ENCODE measurements at places on chromosomes 7 and 10.

- DNase-seq: no peak
Measured at GRCh38 chr7:91266067-91266688, 1.9 kb downstream of the FZD1 start.

DNA sequence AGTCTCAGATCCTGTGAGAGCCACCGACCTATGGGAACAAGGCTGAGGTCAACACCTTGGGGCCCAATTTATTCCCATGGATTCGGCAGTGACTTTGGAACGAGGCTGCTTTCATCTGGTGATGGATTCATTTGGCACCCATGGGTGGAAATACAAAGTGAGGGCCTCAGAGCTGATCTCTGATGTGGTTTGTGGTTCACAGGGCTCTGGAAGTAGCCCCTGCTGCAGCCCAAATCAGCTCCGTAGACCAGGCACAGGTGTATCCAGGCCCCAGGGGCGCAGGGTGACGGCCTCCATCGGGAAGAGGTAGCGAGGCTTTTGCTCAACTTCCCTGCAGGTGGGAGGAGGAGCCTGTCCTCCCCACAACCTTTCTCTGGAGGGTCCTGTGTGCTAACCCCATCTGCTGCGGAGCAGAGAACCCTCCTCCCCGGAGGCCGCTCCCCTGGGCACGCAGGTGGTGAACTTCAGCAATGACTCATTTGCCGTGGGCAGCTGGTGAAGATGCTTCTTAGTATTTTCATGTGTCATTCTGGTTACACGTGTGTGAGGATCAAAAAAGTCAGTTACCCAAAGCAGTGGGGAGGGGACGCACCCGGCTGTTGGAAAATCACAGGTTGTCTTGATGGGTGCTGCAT lies 7.5 kb upstream of the JAKMIP3 start:
- DNase-seq: no peak

DNA sequence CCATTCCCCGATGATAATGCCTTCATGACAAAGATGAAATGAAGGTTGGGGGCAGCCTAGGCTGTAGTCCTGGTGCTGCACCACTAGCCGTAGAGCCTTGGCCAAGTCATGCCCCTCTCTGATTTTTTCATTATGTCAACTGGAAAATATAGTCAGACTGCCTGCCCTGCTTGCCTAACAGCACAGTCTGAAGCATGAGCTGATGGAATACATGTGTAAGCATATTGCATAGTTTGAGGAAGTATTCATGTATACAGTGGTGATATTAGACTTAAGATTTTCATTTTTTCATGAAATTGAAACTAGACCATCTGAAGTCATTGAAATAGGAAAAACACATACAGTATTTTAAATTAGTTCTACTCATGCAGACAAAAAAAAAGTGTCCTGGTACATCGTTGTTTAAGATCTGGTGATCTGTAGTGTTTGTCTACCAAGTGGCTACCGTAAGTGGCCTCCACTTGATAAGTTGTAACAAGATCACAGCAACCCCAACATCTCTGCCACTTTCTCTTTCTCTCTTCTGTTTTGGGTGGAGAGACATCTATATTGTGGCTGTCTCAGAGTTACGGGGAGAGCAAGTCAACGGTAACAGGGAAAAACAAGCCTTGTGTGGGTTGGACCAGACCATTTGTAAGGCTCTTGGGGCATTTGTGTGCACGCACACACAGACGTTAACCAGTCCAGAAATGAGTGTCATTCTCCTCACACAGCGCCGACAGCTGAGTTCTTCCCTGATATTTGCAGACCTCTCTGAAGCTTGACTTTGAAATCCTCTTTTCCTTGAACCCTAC lies 716.6 kb upstream of the GALNT17 start:
- no peak for DNase-seq

GRCh38 chr7:103944230-103944900 lies 45.1 kb downstream of the RELN start:
- peak; percentile 85 for DNase-seq

DNA sequence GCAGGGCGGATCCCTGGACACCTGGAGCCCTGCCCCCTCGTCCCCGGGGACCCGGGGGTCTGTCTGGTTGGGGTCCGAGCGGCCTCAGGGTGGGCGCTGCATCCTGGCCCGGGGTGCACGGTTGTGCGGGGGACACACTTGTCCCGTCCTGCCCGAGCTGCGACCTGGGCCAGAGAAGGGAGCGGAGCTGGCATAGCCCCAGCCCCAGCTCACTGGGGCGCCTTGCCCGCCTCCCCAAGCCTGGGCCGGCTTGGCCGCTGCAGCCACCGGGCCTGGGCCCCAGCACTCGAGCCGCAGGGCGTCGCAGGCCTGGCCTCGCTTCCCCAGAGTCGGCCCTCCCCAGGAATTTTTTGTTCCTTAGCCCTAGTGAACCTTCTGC lies 54.5 kb downstream of the GLRX3 start:
- no peak for DNase-seq

GRCh38 chr7:83452256-83452655 lies 196.7 kb downstream of the SEMA3E start:
- no peak for DNase-seq

DNA sequence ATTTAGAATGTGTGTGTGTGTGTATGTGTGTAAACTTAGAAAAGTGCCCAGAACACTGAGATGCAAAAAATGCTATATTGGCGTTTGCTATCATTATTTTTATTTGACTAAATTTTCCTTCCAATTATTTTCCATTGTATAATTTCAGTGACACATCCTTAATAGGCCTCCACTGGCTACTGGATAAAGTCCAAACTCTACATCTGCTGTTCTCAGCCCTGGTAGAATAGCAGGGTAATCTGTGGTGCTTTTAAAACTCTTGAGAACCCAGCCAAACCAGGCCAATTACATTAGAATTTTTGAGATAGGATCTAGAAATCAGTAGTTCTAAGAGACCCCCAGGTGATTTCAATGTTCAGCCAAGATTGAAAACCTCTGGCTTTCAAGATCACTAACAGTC lies 66.4 kb downstream of the ZNF503 start:
- DNase-seq: no peak

All from cerebellar nuclear complex (tissue), 1 donor.